Fibroblast of the aortic adventitia (primary cell): ENCODE measurements at places on chromosomes 3 and 15.

- DNase-seq: no peak
Measured at GRCh38 chr3:46910166-46910760, 32.7 kb downstream of the PTH1R start.

DNA sequence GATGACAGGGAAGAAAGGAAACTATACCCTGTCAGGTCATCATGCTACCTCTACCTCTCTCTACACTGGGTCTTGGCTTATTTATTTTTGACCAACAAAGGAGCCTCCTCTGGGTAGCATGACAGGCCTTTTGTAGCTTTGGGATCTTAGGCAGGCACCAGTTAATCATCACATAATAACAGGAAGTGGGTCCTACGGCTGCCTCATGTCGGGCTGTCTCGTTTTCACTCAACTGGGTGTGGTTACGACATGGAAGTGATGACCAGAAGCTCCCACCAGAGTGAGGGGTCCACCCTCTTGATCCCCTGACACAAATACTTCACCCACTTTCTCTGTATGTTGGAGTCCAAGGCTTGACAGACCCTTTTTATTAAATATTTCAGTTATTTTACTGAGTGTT lies 105.3 kb downstream of the CD47 start:
- DNase-seq: no peak

- DNase-seq: no peak
Measured at GRCh38 chr15:26235864-26236263, 372.7 kb upstream of the ATP10A start.

- no peak for DNase-seq
Measured at GRCh38 chr15:42808913-42809312, 72.0 kb upstream of the CDAN1 start.
